ENCODE measurements at places on chromosomes 2 and 18.

DNA sequence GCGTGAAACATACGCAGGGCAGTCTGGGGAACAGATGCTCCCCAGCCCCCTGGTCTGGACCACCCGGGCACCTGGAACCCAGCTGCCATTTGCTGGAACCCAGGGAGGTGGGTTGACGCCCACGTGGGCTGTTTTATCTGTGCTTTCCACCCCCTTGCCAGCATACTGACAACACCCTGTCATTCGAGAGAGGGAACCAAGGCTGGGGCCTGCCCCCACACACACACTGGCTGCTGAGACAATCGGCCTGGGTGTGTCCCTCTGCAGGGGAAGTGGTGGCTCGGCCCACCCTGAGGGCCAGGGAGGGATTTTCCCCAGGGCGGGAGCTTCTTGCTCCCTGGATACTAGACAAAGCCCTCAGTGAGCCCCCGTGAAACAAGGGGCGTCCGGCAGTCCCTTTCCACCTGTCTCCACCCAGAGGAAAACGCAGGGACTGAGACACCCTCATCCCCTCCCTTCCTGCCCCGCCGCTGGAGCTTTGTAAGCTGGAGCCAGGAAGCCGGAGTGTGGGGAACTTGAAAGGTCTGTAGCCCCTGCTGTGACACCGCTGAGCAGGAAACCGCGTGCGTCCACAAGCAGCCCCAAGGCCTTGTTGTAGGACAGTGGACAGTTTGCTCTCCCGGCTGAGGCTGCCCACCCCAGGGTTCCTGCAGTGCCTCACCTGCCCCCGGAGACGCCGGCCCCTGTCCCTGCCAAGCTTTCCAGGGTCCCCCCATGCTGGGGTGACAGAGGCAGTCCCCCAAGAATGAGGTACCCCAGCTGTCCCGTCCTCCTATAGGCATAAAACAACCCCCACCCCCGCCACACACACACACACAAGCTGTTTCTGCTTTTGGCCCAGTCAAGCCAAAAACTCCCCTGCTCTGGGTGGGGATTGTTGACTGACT is 14.1 kb upstream of the KLF11 start:
- peak; percentile 96 for DNase-seq

- DNase-seq, result no peak
Observed at GRCh38 chr18:5979971-5980457, 84.7 kb upstream of the TMEM200C start.

- DNase-seq, result no peak
Observed at GRCh38 chr2:104788742-104789455, 65.0 kb upstream of the POU3F3 start.

DNA sequence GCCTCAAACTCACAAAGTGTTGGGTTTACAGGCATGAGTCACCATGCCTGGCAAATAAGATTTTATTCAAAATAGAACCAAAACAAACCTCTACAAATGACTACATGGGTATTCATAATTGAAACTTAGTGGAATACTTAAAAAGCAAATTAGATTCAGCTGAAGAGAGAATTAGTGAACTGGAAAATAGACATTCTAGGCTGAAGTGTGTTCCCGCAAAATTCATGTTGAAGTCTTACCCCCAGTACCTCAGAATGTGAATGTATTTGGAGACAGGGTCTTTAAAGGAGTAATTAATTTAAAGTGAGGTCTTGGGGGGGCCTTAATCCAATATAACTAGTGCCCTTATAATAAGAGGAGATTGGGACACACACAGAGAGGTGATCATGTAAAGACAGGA is 88.5 kb upstream of the OTOS start:
- DNase-seq, result no peak

DNA sequence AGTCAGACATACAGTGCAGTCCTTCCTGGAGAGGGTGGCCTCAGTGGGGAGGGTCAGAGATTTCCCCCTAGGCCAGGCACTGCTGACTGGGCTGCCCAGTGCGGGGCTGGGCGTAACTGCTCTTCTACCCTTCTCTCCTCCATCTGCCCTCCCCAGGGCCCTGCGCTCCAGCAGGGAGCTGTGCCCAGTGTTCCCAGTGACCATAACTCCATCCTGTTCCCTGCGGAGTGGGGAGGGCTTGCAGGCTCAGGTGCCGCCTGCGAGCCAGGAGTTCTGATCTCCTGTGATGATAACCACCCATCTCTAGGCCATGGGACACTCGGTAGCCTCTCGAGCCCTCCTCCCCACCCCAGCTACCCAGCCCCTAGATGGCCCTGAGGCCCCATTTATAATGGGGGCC is 107.6 kb downstream of the SMAD7 start:
- no peak for DNase-seq

GRCh38 chr2:120936476-120937334 is 201.0 kb downstream of the GLI2 start:
- DNase-seq, result no peak

GRCh38 chr2:46719487-46719886 is 196.1 kb downstream of the MCFD2 start:
- no peak for DNase-seq

DNA sequence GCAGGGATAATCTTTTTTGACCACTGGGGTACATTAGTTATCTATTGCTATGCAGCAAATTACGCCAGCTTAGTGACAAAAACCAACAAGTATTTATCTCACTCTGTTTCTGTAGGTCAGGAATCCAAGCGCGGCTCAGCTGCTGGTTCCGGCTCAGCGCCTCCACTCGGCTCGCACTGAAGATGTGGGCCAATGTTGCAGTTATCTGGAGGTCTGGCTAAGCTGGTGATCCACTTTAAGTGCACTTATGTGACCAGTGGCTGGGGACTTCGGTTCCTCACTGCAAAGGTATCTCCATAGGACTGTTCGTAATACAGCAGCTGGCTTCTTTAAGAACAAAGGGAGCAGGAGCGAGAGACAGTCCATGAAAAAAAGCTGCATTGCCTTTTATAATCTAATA is 591.9 kb downstream of the TMEM182 start:
- no peak for DNase-seq

DNA sequence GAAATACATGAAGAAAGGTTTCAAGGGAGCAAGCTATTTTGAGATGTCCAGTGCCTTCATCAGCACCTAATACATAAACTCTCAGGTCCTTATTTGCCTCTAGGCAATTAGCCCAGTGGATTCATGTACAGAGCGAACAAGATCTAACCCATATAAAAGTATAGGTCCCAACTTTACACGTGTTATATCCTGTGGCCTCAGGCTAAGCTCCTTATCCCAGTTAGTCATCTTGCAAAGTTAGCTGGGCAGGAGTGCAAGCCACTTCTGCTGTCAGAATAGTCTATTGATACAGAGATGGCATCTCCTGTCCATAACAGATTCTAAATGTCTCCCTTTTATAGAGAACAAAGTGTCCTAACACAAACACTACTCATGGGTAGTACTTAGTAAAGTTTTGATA is 203.9 kb upstream of the PIK3C3 start:
- no peak for DNase-seq

- DNase-seq, result no peak
Observed at GRCh38 chr18:80166240-80166639, 57.2 kb downstream of the ADNP2 start.

- no peak for DNase-seq
Observed at GRCh38 chr2:6644261-6644660, 221.4 kb downstream of the CMPK2 start.

GRCh38 chr2:149039213-149039724 is 770 bp downstream of the LYPD6B start:
- no peak for DNase-seq

DNA sequence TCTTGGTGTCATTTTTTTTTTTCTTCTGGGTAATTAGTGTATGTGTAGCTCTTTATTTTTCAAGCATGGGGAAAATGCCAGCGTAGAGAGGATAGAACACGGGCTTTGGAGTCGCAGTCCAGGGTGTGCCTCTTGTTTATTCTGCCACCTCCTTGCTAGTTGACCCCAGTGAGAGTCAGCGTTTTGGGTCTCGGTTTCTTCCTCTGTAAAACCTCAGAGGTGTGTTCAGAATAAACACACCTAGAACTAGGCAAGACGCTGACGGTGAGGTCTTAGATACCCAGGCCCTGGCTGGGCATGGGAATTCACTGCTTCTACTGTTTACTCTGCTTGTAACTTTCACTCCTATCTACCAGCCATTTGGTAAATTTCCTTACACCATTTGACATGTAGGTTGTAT is 41.8 kb downstream of the ASAP2 start:
- DNase-seq, result no peak

DNA sequence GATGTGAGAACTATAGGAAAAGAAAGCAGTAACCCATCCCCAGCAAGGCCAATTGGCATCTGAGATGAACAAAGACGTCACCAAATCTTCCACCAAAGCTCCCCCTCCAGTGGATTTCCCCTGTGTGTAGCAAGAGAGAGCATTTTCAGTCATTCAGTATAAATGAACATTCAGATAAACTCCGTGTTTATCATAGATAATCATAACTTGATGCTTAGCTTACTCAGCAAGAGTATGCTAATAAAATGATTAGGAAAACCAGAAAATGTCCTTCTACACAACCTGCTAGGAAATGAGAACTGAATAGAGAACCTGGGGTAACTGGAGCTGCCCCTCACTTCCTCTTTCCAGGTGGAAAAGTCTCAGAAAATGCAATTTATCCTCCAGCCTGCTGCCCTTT is 198.0 kb upstream of the CCDC150 start:
- peak; percentile 9 for DNase-seq

GRCh38 chr2:28471214-28471613 is 24.6 kb upstream of the PLB1 start:
- DNase-seq, result no peak

DNA sequence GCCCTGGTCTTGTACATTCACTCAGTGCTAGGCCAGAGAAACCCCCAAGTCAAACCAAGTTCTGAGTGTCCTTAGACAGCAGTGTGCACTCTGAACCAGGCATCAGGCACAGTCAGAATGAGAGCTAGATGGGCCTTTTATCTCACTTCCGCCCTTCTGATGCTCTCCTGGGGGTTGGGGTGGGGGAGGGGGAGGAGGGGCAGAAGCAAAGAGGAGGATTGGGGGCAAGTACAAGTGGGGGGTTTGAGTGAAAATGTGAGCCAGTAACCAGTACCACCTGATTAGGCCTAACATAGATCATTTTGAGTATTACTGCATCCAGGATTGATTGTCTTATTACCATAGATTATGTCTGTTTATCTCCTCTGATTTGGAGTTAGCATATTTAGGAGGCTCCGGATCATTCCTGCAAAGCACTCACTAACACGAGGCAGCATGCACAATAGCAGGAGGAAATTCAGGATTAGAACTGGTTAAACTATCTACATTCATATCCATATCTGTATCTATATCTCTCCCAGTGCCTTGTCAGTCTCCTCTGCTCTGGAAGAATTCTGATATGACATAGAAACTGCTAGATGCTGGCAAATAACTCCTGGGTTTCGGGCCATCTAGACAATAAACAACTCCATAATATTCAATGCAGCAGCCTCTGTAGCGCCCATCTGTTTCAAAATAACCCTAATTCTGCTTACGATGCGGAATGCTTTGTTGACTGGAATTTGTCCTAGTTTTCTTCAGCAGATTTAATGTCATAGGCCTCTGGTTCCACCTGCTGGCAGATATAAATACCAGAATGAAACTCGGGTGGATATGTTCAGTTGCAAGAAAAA is 149.1 kb downstream of the RHBDD1 start:
- peak; percentile 48 for DNase-seq

GRCh38 chr2:46849046-46849715 is 66.4 kb downstream of the MCFD2 start:
- no peak for DNase-seq

- peak; percentile 54 for DNase-seq
Observed at GRCh38 chr2:202149155-202149762, 76.2 kb downstream of the KIAA2012 start.

- no peak for DNase-seq
Observed at GRCh38 chr2:133326652-133327397, 241.4 kb downstream of the NCKAP5 start.

GRCh38 chr2:150370561-150370960 is 116.9 kb downstream of the RND3 start:
- DNase-seq, result no peak

- no peak for DNase-seq
Observed at GRCh38 chr2:216159144-216159543, 50.0 kb downstream of the XRCC5 start.

- DNase-seq, result no peak
Observed at GRCh38 chr18:60174832-60175231, 197.7 kb downstream of the MC4R start.

GRCh38 chr2:213227458-213227857 is 56.8 kb upstream of the SPAG16 start:
- peak; percentile 75 for DNase-seq

GRCh38 chr2:216858312-216858711 is 1.6 kb downstream of the TNP1 start:
- no peak for DNase-seq

DNA sequence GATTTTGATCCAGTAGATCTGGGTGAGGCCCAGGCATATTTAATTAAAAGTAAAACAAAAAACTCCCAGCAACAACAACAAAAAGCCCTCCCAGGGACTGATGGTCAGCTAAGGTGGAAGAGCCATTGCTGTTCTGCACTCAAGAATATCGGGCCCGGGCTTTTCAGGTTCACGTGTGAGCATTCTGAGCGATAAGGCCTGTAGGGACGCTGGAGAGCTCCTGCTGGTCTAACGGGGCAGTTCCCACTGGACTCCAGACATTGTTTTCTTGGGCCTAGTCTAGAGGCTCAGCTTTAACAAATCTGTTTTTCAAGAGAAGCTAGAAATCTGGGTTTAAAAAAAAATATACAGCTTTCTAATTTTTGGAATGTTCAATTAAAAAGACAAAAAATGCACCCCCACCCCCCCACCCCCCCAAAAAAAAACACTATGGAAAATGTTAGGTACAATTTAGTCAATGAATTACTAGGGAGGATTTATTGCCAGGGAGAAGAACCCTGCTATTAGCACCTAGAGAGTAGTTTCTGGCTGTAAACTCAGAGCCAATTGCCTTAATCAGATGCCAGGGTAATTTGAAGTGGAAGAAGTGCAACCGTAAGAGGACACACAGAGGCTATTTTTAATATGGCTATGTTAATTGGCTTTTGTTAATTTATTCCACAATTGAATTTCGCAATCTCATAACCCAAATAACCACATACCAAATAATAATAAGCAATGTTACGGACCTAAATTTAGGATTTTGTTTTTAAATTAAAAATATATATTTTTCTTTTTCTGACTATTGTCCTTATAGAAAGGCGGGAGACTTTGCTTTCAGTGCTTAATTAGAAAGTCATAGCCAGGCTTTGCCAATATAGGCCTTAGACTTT is 78.9 kb downstream of the MAP4K4 start:
- no peak for DNase-seq

DNA sequence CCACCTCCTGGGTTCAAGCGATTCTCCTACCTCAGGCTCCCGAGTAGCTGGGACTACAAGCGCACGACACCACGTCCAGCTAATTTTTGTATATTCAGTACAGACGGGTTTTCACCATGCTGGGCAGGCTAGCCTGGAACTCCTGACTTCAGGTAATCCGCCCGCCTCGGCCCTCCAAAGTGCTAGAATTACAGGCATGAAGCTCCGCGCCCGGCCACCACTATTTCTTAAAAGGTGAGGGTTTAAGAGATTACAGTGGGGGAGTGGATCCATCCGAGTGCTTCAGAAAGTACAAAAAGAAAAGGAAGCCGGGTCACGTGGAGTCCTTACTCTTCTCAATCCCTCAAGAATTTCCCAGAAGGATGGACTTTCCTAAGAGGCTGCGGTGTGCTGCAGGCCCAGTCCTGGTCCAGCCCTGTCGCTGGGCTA is 146.9 kb downstream of the ANKRD44 start:
- no peak for DNase-seq

GRCh38 chr18:43525169-43525568 is 247.9 kb upstream of the SYT4 start:
- no peak for DNase-seq

- no peak for DNase-seq
Observed at GRCh38 chr2:68994864-68995263, 18.1 kb upstream of the ANTXR1 start.

GRCh38 chr2:195608768-195609454 is 48.1 kb upstream of the SLC39A10 start:
- DNase-seq, result no peak

GRCh38 chr2:39837856-39838453 is 58.9 kb upstream of the THUMPD2 start:
- DNase-seq, result peak; percentile 68
